ENCODE measurements at places on chromosomes 1 and 21. TPM values are rescaled to one million over a fixed set of nuclear protein-coding genes. Genes with fewer than 3 reads are reported as not detected.

- DNase-seq: no peak
These were observed 42.3 kb upstream of the RUNX3 start for GRCh38 chr1:24972221-24972914.

- no peak for DNase-seq
These were observed 14.5 kb downstream of the ELOA start for GRCh38 chr1:23757812-23758211.

- no peak for DNase-seq
These were observed 86.0 kb downstream of the FOXD2 start for GRCh38 chr1:47523835-47524215.

DNA sequence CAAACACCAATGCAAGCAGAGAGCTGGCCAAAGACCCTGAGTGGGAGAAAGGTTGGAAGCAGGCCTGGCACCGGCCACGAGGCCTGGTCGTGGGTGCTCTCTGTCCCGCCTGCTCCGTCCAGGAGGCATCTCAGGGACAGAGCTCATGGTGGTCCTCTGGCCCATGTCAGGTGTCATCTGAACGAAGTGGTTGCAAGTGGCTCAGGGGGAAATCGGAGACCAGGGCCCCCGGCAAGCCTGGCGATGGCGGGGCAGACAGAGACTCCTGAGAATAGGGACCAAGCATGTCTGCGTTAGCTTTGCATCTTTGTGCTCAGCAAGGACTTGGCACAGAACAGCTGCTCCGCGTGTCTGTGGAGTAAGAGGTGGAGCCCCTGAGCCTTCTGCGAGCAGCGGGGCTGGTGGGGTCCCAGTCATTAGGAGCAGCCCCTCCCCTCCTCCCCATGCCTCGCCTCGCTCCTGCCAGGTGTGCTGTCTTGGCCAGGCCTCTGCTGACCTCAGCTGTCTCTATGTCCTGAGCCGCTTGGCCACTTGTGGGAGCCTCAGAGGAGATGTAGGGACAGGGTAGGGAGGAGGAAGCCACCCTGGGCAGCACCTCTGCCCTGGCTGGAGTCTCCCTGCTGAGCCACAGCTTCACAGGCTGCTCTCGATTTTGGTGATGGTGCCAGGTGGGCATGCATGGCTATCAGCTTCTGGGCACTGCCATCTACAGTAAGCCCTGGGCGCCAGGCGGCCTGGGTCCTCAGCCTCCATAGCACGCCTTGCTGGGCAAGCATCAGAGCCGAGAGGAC is 362.9 kb upstream of the VAMP3 start:
- no peak for DNase-seq

GRCh38 chr1:245217853-245218608 is 63.2 kb downstream of the KIF26B start:
- DNase-seq: no peak

DMRTA2 gene
- not detected for total RNA-seq

CNTN2 gene
- not detected for total RNA-seq

GJA4 gene
- total RNA-seq: not detected

DNA sequence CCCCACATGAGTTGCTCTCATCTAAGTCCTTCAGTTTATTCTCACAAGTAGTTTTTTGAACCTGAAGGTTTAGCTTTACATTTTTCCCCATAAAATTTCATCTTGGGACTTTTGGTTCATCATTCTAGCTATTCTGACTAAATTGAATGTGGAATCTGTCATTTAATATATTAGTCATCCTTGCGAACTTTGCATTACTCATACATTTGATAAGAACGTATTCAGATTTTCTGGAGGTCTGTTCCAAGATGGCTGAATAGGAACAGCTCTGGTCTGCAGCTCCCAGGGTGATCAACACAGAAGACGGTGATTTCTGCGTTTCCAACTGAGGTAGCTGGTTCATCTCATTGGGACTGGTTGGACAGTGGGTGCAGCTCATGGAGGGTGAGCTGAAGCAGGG is 59.8 kb upstream of the CSF1 start:
- DNase-seq: no peak

MIXL1 gene
- not detected for total RNA-seq

CCDC17 gene
- 2.0 TPM for total RNA-seq

DNA sequence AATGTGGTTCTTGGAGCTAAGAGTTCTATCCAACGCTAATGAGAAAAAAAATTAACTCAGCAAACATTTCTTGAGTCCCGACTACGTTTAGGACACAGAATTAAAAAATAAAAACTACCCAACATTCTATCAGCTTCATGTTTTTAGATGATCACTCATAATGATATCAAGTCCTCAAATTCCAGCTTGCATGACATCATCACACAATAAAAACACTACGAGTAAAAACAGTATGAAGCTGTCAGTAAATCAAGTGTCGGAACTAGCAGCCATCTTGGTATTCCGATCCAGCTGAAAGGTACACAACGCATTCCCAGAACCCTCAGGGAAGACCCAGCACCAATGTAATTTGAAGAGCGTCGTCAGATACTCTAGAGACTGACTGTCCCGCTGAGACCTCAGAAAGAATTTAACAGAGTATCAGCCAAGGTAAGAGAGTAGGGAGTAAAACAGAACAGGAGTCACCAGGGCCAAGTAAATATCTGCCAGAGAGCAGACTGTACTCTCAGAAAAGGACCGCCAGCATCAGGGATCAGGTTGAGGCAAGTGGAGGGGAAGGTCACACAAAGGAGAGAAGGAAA is 57.0 kb downstream of the NRIP1 start:
- DNase-seq: no peak

- DNase-seq: no peak
These were observed 19.8 kb upstream of the LBR start for GRCh38 chr1:225447650-225448089.

DNA sequence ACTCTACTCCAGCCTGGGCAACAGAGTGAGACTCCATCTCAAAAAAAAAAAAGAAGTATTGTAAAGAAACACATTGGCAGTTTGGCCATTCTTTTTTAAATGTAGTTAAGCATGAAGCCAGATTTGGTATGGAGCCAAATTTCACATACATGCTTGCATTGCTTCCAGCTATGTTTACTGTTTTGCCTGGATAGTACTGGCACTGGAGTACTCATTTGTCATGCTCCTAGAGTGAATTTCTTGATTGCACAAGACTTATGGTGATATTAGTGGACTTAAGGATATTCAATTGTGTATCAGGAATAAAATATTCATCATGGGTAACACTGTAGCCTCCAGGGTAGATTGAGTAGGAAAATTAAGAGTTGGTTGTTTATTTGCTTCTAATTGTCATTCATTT is 24.5 kb upstream of the SLC9A1 start:
- no peak for DNase-seq

LRRC52 gene
- not detected for total RNA-seq

- DNase-seq: no peak
These were observed 93.7 kb downstream of the TTC3 start for GRCh38 chr21:37166733-37167132.

CFHR3 gene
- total RNA-seq: 0.47 TPM

- no peak for DNase-seq
These were observed 643 bp downstream of the FNDC5 start for GRCh38 chr1:32869923-32870614.

- DNase-seq: no peak
These were observed 44.8 kb downstream of the ACP6 start for GRCh38 chr1:147625362-147625995.

GRCh38 chr1:229756666-229757065 is 130.6 kb downstream of the URB2 start:
- DNase-seq: no peak

TRIM58 gene
- 19.1 TPM for total RNA-seq

- no peak for DNase-seq
These were observed 14.4 kb upstream of the SAMSN1 start for GRCh38 chr21:14560555-14560954.

GRCh38 chr1:101238681-101239094 is 1.9 kb downstream of the S1PR1 start:
- peak; percentile 83 for DNase-seq

MYOC gene
- not detected for total RNA-seq

GRCh38 chr1:247681288-247681897 is 1.9 kb upstream of the OR13G1 start:
- peak; percentile 52 for DNase-seq

DNA sequence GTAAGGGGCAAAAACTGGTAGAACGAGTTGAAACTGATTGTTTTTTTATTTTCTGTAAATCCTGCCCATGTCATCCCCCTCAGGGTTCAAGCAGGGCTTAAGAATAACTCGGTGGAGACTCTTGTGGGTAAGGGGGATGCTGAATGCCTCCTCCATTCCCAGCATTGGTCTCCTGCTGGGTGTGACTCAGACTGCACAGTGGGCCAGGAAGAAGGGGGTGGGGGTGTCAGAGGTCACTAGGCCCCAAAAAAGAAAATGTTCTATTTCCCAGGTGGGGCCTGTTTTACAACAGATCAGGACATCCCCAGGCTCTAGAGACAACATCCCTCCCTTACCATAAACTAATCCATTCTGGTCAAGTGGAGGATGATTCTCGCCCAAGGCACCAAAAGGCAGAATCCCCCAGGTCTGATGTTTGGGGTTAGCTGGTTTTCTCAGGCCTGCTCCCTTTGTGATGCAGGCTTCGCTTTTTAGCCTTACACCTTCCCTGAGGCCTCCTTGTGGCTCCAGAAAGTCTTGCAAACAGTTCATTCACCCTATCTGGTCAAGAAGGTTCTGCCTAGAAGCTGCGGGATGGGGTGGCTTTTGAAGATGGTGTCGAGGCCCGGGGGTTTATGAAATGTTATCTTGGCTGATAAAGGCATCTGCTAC is 10.7 kb upstream of the GRHL3 start:
- DNase-seq: peak; percentile 21

DNA sequence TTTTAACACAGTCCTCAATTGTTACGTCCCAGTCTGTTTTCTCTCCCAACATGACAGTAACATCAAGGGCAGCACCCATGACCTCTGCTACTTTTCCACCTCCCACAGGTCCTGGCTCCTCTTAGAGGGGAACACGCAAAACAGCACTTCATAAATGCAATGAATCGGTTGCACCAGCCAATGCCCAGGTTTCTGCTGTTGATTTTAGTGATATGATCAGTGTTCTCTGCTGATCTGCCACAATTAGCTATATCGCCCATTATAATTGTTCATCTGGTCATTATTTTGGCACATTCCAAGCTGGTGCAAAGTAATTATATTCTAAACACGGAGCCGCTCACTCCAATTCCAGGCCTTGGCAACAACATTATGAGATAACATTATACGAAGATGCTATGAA is 184.5 kb downstream of the KCNH1 start:
- no peak for DNase-seq

DNA sequence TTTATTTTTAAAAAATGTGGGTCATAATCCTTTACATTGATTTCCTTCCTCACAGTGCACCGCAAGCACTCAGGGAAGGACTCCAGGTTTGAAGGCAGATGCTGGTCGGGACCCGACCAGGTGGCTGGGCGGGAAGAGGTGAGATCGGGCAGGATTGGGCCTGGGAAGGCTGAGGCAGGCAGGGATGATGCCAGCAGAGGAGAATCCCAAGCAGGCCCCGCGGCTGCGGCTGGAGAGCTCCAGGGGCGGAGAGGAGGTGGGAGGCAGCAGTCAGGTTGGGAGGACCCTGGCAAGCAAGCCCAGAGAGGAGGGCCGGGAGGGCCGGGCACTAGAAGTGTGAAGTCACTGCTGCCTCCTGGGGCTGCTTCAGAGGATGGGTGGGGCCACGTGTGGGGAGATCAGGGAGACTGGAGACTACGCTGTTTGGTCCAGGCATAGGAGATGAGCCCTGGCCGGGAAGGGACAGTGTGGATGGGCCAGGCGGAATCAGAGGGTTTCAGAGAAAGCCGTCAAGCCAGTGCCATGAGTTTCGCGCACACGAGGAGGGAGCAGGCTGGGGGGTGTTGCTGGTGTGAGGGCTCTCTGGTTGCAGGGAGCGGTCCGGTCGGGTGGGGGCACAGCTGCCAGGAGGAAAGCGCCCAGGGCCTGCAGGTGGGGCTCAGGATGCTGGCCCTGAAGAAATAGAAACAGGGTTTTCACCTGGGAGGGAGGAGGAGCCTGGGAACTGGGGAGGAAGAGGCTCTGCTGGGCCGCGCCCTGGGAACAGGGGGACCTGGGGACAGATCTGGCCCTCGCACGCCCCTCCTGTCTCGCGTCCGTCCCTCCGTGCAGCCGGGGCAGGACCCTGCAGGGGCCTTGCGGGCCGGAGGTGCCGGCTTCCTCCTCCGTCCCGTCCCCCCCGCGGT is 888 bp upstream of the COL18A1 start:
- DNase-seq: no peak

OR2M3 gene
- total RNA-seq: not detected
